ENCODE measurements at places on chromosomes 3 and 15.

GRCh38 chr3:181782306-181782954 lies 70.7 kb downstream of the SOX2 start:
- no peak for DNase-seq

GRCh38 chr3:150411976-150412375 lies 3.9 kb downstream of the TSC22D2 start:
- DNase-seq = no peak

- peak; percentile 35 for DNase-seq
Measured at GRCh38 chr15:65916664-65917406, 47.5 kb downstream of the RAB11A start.

DNA sequence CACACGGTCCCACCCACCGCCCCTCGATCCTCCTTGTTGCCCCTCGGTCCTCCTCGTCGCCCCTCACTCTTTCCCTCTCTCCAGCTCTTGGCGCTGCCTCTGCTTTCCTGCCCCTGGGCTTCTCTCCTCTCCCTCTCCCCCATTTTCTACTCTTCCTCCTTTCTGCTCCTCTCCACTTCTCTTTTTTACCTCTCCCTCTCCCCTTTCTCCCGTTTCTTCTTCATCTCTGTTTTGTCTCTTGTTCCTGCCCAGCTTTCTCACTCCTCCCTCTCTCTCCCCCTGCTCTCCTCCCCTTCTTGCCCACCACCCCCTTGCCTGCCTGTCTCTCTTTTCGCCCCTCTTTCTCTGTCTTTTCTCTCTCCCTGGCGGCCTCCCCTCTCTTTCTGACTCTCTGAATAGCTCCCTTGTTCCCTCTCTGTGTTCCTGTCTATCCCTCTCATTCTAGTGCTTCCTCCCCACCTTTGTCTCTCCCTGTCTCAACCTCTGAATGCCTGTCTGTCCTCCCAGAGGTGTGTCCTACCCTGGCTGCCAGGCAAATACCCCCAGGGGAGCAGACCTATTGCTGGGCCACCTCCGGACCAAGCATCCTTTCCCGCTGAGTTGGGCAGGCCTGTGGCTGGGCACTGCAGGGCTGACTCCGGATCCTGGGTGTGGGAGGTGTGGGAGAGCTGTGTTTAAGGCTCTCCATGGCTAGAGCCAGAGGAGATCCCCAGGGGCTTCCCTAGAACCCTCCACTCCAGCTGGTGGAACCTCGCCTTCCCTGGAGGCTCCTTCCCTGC lies 41.0 kb downstream of the EPHB3 start:
- no peak for DNase-seq

DNA sequence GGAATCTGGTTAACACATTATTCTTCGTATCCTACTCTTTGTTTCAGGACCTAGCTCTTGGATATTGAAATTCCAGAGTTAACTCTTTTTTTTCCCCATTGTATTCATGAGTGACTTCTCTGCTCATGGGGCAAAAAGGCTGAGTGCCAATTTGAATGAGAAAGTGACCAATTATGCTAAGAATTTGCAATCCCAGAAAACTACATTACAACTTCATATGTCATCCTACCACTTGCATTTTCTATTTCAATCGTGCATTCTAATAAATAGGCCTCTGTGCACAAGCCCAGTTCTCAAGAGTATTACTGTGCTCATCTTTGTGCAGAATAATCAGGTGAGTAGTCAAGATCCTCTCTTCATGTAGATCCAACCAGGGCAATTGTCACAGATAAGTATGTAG lies 537.8 kb downstream of the OTOL1 start:
- DNase-seq = no peak

GRCh38 chr3:45568848-45569762 lies 25.4 kb upstream of the LIMD1 start:
- DNase-seq = no peak

- DNase-seq = no peak
Measured at GRCh38 chr15:66840615-66841390, 138.8 kb downstream of the SMAD6 start.

GRCh38 chr15:89335298-89336041 lies 846 bp upstream of the POLG start:
- DNase-seq = no peak

- no peak for DNase-seq
Measured at GRCh38 chr3:45595364-45596195, 1.0 kb downstream of the LIMD1 start.
